ENCODE measurements at places on chromosomes 6 and 20.

GRCh38 chr20:60123096-60123495, 164.9 kb downstream of the CDH26 start:
- DNase-seq = no peak

- DNase-seq = no peak
Observed at GRCh38 chr6:163586888-163587287, 172.4 kb downstream of the QKI start.

DNA sequence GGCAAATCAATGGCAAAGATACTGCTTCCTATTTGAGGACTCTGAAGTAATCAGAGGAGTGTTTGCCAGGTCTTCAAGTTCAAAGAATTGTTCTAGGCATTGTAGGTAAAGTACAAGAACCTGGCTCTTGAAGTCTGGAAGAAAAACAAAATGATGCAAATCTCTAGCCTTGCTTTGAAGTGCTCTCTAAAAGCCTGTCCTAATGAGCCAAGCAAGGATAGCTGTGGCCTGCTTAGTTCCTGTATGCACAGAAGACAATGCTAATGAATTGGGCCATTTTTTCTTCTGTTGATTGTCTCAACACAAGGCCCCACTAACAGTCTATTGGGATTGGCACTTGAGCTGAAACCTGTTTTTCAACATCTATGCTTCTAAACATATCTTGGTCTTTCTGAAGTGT, 165.0 kb upstream of the POU3F2 start:
- no peak for DNase-seq

- no peak for DNase-seq
Observed at GRCh38 chr6:160198606-160199211, 59.9 kb downstream of the SLC22A2 start.

DNA sequence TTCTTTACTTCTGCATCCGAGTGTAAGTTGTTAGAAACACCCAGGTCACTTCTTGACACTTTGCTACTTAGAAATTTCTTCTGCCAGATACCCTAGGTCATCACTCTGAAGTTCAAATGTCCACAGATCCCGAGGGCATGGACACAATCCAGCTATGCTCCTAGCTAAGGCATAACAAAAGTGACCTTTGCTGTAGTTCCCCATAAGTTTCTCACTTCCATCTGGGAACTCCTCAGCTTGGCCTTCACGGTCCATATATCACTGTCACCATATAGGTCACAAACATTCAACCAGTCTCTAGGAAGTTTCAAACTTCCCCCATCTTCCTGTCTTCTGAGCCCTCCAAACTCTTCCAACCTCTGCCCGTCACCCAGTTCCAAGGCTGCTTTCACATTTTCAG, 65.3 kb downstream of the IRF4 start:
- DNase-seq = no peak

- no peak for DNase-seq
Observed at GRCh38 chr20:29298759-29299613, 1958.5 kb upstream of the DEFB115 start.

GRCh38 chr6:109349419-109349987, 32.8 kb downstream of the CD164 start:
- no peak for DNase-seq

DNA sequence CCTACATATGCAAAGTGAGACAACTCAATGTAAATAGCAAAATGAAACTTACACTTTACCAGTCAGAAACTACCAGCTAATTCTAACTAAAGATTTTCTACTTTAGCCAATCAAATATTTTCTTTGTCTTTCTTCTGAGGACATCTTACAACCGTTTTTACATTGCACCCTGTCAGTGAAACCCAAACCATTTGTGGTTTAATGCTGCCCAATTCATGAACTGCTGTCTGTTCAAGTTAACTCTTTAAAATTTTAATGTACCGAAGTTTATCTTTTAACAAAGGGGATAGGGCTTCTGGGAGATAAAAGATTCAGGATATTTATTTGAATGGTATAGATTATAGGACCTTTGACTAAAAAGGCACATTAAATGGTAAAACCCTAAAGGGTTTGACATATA, 121.3 kb upstream of the HDDC2 start:
- no peak for DNase-seq

DNA sequence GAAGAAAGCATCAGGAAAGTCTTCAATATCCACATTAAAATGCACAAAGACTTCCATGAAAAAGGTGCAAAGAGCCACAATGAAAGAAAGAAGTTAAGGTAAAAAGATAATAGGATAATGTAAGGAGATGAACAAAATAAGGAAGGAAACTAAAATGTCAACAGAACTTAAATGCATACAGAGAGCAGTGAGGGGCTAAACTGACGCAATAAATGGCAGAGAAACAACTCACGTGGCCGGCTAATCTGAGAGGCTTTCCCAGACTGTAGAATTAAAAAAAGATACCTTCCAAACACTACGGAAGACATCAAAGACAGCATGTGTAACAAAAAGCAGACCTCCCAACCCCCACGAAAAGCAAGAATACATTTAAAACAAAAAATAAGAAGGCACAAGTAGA, 73.7 kb downstream of the GMDS start:
- no peak for DNase-seq

All from stimulated activated CD4-positive, alpha-beta T cell treated with anti-CD3 and anti-CD28 coated beads, Interleukin-15, amount 100 ng/mL, for 24 hours (primary cell).